CD4-positive, alpha-beta T cell treated with Interleukin-4 for 4 hours (primary cell): ENCODE measurements at places on chromosomes 3 and 15.

DNA sequence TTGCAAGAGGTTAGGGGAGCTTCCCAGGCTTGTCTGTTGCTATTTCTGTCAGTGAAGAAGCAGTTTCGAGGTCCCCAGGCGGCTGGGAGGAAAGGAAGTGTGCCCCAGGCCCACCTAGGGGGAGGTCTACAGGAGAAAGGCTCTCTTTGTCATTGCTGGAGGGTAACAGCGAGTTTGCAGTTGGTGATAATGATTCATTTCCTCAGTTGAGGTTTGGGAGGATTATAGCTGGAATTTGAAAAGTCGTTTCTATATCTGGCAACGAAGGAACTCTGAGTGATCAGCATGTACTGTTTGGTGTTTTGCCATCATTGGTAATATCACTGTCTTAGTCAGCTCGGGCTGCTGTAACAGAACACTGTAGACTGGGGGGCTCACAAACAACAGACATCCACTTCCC, 65.5 kb upstream of the UBE3A start:
- no peak for DNase-seq

DNA sequence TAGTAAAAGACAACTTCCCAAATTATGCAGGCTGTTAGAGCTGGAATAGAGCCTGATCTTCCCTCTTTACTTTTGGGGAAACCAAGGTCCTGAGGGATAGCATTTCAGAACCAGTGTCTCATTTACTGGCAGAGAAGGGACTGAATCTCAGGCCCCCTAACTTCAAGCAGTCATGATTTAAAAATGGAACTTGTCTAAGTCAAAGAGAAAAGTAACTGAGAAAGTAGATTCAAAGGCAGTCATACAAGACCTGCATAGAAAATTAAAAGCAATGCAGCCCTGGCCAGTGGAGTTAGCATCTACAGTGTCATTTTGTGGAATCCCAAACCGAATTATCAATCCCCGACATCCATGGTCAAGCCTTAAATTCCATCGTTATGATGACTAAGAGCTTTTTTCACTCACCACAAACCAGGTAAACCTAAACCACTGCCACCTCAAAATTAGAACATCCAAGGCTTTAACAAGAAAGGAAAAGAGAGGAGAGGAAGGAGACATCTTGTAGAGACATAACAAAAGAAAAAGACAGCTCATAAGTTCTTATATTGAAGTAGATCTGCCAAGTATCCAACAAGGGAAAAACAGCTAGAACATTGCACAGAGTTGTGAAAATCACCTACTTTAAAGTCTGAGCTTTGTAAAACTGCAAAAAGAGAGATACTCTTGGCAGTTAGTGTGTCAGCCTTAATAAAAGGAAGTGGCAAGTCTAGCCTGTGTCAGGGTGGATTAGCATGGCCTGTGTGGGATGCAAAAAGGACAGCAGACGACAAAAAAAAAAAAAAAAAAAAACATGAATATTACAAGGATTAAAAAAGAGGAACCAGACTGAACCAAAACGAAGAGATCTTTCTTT, 54.1 kb upstream of the CCR2 start:
- DNase-seq = peak; percentile 42

DNA sequence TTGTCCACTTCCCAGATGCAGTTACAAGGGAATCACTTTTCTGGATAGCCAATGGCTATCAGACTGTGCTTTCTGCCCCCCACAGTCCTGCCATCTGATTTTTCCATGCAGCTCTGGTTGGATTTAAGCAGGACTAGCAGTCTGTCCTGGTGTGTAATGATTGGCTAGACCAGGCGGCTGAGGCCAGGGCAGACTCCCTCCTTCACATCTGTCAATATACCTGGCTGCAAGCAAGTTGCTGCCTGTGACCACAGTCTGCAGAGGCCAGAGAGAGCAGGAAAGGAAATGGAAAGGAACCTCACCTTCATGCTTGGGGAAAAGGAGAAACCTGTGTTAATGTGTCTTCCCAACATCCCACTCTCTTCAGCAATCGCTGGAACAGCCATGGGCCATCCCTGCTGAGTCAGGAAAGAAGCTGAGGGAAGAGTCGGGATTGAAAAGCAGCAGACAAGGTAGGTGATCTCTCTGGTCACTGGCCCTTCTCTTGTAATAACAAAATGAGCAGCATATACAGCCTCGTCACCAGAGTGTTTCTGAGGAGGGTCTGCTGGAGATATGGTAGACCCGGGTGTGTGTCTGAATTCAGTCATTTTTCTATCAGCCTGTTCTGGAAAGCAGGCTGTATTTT, 126.7 kb upstream of the PHLDB2 start:
- DNase-seq = no peak

DNA sequence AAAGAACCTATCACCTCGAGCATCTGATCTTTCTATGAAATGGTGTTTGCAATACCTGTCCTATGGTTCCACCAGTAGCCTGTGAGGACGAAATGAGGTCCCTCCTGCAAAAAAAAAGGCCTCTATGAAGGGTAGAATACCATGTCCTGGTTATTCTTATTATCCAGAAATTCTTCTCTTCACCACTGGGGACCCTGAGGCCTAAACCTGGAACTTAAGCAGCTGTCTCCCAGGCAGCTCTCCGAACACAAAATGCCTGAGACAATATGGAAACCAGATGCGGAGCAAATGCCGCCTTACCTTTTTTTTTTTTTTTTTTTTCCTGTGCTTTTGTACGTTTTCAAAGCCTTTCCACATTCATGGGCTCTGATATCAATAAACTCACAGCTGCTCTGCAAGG, 62.1 kb upstream of the WNT5A start:
- DNase-seq = no peak

- no peak for DNase-seq
Measured at GRCh38 chr3:159875116-159875515, 113.5 kb upstream of the IL12A start.

DNA sequence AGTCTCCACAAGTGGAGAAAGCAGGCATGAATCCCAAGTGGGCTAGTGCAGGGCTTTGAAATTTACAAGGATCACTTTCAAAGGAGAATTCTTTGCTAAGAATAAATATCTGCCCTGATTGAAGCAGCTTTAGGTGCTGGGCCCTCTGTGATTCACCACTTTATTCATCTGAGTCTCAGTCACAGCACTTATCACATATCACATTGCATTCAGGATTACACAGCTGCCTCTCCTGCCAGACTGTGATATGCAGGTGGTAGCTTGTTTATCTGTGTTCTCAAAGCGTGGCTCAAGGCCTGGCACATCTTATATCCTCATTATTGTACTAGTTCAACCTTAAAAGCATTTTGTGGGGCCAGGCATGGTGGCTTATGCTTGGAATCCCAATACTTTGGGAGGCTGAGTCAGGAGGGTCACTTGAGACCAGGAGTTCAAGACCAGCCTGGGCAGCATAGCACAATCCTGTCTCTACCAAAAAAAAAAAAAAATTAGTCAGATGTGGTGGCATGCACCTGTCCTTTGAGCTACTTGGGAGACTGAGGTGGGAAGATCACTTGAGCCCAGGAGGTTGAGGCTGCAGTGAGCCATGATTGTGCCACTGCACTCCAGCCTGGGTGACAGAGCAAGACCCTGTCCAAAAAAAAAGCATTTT, 156.9 kb upstream of the EIF1B start:
- no peak for DNase-seq
